ENCODE measurements at places on chromosomes 2 and 18.

- DNase-seq, result no peak
Observed at GRCh38 chr2:64137567-64137966, 6.7 kb downstream of the PELI1 start.

DNA sequence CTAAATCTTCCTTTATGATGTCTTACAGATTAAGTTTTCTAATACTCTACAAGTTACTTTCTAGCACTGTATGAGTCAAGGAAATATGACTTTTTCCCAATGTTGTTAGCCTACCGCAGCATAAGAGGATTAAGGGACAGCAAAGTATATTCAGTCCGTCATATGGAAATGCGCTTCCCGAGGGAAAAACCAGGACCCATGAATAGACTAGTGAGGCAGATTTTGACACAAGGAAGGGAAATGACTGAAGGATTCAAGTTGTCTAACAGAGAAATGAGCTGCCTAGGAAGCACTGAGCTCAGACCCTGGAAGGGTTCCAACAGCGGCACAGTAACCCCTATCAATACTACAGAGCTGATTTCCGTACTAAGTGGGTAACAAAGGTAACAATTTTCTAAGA lies 12.0 kb downstream of the SEPTIN10 start:
- DNase-seq, result peak; percentile 13

DNA sequence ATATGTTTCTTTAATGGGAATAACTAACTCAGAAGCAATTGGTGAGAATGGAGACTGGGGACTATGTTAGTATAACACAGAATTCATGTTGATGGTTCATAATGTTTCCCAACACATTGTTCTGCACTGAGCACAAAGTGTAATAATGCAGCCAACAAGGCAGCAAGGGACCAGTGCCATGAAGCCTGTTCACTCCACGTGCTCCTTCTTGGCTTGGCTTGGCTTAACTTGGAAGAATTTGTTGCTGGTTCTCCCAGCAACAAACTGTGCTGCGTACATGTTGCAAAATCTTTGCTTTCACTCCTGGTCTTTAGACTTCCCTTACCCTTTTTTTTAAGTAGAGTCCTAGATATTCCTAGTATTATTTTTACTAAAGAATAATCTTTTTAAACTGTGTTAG lies 129.7 kb downstream of the MAP3K20 start:
- DNase-seq, result no peak

GRCh38 chr2:1848599-1848995 lies 104.3 kb upstream of the PXDN start:
- DNase-seq, result no peak

GRCh38 chr2:42503291-42503690 lies 9.5 kb upstream of the KCNG3 start:
- no peak for DNase-seq

- no peak for DNase-seq
Observed at GRCh38 chr2:240868286-240869108, at the start of gene AGXT. Gene AGXT, plus strand, starts transcription at chr2:240868824. Its CDS starts 42 bp downstream, at chr2:240868866.

DNA sequence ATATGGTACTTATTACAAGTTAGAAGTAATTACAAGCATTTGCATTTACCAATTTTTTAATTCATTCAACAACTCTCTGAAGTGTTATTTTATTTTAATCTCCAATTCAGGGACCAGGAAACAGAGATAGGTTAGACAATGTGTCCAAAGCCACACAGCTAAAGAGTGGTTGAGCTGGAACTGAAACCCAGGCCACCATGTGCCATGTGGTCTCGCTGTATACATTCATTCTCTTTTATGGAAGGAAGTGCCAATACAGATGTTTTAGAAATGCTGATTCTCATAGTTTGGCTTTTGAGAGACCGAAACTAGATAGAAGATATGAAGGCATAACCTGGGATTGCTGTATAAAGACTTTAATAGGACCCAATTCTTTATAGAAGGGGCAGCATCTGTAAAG lies 684.6 kb upstream of the ID2 start:
- no peak for DNase-seq

DNA sequence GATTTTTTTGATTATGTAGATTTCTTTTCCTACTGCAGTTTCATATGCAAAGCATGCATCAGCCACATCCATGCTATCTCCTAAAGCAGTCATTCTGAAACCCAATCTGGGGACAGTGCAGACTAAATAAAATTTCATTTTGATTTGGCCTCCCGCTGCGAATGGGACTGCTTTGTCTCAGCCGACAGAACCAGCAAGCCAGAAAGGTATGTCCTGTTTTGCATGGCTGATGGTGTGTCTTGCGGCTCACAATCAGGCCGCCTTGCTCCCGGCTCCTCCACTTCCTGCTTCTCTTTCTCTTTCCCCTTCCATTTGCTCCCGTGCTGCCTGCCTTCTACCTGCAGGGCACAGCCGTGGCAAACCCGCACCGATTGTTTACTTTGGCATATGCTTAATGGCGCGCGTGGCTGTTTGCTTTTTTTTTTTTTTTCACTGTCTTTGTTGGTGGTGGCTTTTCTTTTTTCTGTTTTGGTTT lies 419.6 kb upstream of the POU3F3 start:
- DNase-seq, result peak; percentile 69

GRCh38 chr2:40032650-40033319 lies 253.7 kb upstream of the THUMPD2 start:
- no peak for DNase-seq

- no peak for DNase-seq
Observed at GRCh38 chr2:119536211-119536610, 8.0 kb upstream of the CFAP221 start.

GRCh38 chr2:149170156-149170555 lies 131.7 kb downstream of the LYPD6B start:
- DNase-seq, result no peak

GRCh38 chr18:67545681-67546080 lies 29.2 kb upstream of the DSEL start:
- no peak for DNase-seq

DNA sequence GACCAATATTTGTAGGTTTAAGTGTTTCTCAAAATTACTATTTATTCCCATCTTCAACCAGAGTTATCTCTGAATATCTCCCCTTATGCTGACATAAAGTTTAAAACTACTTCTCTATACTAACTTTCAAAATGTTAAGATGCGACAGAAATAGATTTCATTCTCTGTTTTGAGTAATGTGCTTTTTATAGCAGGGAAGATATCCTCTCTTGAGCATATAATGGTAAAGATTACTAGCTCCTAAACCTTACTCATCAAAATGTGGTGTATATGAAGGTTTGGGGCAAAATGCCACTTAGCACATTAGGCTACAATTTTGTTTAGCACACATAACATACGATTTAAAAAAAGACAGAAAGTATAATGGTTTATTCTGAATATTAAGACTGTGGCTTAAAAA lies 54.4 kb downstream of the CWC22 start:
- DNase-seq, result no peak

GRCh38 chr2:210456571-210456970 lies 20.0 kb downstream of the LANCL1 start:
- DNase-seq, result no peak

- DNase-seq, result no peak
Observed at GRCh38 chr18:13338318-13338717, 119.8 kb downstream of the LDLRAD4 start.

GRCh38 chr2:73640511-73640911 lies 1.7 kb downstream of the NAT8 start:
- peak; percentile 3 for DNase-seq

- DNase-seq, result no peak
Observed at GRCh38 chr2:73975731-73976130, 9.0 kb upstream of the TET3 start.

DNA sequence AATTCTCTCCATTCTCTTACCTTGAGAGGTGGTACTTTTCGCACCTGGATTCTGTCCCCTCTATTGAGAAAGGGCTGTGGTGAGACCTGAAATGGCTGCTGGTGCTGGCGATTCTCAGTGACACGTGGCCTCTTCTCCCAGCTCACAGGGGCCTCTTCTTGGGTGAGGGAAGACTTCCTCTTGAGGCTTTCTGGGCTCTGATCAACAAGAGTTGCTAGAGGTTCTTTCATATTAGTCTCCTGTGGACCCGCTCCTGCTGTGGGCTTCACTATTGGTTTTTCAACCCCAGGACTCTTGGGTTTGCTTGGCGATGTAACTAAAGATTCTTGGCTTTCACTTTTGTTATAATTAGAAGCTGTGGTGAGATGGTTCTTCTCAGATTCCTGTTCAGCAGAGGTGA lies 76.3 kb upstream of the DTNB start:
- no peak for DNase-seq

GRCh38 chr2:105731511-105731910 lies 13.2 kb upstream of the NCK2 start:
- no peak for DNase-seq

DNA sequence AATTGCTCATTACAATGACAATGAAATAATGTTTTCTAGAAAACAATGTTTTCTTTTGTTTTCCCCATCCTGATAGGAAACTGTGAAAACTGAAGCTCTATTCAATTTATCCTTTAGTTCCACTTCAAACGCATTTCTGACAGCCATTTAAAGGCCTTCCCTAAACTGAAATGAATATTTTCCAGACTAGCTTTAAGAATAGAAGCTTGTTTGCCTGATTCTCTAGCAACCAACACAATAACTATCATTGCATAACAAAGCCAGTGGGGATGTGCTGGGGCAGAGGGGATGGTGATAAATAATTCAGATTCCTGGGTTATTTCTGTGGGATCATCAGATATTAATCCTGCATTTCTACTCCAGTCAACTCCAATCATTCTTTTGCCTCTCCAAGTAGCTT lies 427.1 kb downstream of the RND3 start:
- no peak for DNase-seq

- DNase-seq, result no peak
Observed at GRCh38 chr2:73890301-73891092, 2.3 kb upstream of the ACTG2 start.

GRCh38 chr2:16553226-16553625 lies 112.4 kb downstream of the CYRIA start:
- peak; percentile 55 for DNase-seq

DNA sequence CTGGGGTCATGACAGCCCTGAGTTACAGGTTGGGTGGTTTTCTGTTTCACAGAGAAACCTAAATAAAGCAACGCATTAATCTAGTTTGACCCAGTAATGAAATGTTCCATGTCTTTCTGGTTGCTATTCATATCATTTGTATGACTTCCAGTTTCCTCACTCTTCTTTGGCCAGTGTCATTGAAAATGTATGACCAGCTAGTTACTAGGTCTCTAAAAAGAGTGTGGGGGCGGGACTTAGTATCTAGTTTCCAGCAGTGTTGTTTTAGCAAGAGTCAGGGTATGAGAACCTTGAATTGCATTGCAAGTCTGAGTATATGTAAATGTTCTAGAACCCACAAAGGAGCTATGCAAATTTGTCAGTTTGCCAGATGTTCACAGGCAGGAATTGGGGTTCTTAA lies 47.7 kb downstream of the SLC9A2 start:
- DNase-seq, result peak; percentile 29

GRCh38 chr2:213148572-213149261 lies 2.7 kb downstream of the IKZF2 start:
- DNase-seq, result no peak

GRCh38 chr2:36473230-36473629 lies 117.7 kb downstream of the CRIM1 start:
- DNase-seq, result no peak

GRCh38 chr2:191892391-191892790 lies 45.5 kb upstream of the CAVIN2 start:
- DNase-seq, result no peak

- peak; percentile 3 for DNase-seq
Observed at GRCh38 chr2:71613953-71614925, 160.9 kb downstream of the DYSF start.

GRCh38 chr2:166104084-166104483 lies 23.7 kb downstream of the SCN1A start:
- no peak for DNase-seq

DNA sequence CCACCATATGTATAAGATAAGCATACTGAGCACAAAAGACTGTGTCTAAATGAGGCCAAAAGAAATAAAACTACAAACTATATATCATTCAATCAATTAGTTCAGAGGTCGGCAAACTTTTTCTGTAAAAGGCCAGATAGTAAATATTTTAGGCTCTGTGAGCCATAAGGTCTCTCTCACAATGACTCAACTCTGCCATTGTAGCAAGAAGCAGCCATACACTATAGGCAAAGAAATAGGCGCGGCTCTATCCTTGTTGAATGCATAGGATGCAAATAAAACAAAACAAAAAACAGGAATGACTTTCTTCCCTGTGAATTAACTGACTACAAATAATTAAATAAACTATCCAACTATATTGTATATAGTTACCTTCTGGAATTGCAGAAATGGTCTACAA lies 8.6 kb upstream of the CCDC88A start:
- no peak for DNase-seq

DNA sequence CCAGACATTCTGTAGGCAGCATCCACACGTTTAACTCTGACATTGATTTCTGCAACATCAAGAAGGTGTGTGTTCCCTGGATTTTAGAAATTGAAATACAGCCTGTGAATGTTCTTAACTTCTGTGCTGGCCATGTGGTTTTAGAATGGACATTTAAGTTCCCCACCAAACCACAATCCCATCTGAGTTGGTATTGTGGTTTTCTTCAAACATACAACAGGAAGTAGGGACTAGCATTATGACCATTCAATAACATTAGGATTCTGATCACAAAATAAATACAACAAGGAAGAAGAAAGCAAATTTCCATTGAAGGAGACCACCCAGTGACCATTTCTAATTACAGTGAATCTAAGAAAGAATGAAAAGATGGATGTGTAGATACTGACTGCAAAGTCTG lies 51.2 kb downstream of the MAP3K20 start:
- DNase-seq, result no peak

- DNase-seq, result no peak
Observed at GRCh38 chr2:64945973-64946768, 43.0 kb upstream of the SLC1A4 start.

GRCh38 chr2:6806604-6807003 lies 59.1 kb downstream of the CMPK2 start:
- DNase-seq, result no peak

- no peak for DNase-seq
Observed at GRCh38 chr2:103847276-103847675, 1006.6 kb upstream of the POU3F3 start.

- no peak for DNase-seq
Observed at GRCh38 chr18:36451454-36452251, 154.1 kb downstream of the FHOD3 start.

GRCh38 chr2:230949966-230950873 lies 25.2 kb upstream of the GPR55 start:
- no peak for DNase-seq

DNA sequence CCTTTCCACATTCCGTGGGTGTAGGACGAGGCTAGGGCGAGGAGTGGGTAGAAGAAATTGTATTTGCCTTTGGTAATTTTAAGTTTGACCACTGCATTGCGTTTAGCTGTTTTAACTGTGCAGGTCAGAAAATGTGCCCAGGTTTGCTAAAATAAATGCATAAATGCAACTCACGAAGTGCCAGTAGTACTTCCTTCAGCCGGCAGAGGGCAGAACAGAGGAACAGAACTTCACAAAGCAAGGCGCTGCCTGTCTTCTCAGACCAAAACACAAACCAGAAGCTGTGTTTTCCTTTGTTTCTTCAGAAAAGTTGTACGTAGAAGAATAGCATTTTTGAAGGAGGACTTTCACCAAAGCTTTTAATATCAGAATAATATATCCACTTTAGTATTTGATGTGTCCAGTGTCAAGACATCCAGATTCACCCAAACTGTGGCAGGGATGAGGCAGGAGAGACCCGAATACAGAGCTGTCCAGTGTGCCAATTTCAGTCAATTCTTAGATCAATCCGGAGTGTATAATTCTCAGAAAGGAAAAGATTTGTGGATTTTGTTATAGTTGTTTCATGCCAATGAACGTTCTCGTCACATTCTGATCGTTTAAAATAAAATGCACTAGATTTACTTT lies 348.6 kb downstream of the DLGAP1 start:
- DNase-seq, result peak; percentile 85

- DNase-seq, result no peak
Observed at GRCh38 chr2:112881217-112881985, 29.6 kb upstream of the IL37 start.

GRCh38 chr2:96647681-96648080 lies 5.1 kb downstream of the FER1L5 start:
- DNase-seq, result no peak

All from kidney (tissue), 22 donors.